ENCODE measurements at places on chromosomes 11 and 22.

GRCh38 chr22:29044657-29045176, 16.9 kb downstream of the C22orf31 start:
- no peak for DNase-seq

- no peak for DNase-seq
Observed at GRCh38 chr11:64851831-64852351, 7.4 kb upstream of the CDC42BPG start.

GRCh38 chr11:101049123-101049522, 80.5 kb downstream of the PGR start:
- DNase-seq: no peak

GRCh38 chr11:36746886-36747710, 149.1 kb upstream of the RAG2 start:
- DNase-seq: no peak

GRCh38 chr11:437228-437870, 4.5 kb downstream of the ANO9 start:
- DNase-seq: no peak

DNA sequence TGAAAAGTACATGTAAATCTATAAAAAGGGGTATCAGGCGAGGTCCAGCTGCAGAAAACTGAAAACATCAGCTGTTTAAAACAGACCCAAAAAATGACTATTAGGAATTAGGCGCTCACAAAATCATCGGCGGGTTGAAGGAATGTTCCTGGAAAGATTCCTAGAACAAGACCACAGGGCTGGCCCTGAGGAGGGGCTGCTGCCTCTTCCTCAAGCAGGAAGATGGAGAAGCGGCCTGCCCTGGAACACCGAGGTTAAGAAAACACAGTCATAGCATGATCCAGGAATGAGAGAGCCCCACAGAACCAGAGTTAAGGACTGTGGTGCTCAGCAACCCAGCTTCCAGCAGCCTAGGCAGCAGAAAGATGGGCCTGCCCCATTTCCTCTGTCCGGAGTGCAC, 78.4 kb downstream of the C11orf91 start:
- no peak for DNase-seq

All from omental fat pad (tissue), 4 donors.